Spleen (tissue), 13 donors: ENCODE measurements at places on chromosomes 5 and 9. TPM values are rescaled to one million over a fixed set of nuclear protein-coding genes. Genes with fewer than 3 reads are reported as not detected.
A peak's percentile ranks its signal among the peaks of the same experiment; 100 is the strongest.

- H3K27ac ChIP-seq = no peak overlapping the region
- H3K36me3 ChIP-seq = no peaks in the 10 kb centered on the region
- H3K4me3 ChIP-seq = no peak overlapping the region
- no peaks in the 10 kb centered on the region for H3K4me1 ChIP-seq
- H3K27me3 ChIP-seq = no peaks in the 10 kb centered on the region
Measured at GRCh38 chr9:117458066-117458465, 43.2 kb upstream of the ASTN2 start.

DNA sequence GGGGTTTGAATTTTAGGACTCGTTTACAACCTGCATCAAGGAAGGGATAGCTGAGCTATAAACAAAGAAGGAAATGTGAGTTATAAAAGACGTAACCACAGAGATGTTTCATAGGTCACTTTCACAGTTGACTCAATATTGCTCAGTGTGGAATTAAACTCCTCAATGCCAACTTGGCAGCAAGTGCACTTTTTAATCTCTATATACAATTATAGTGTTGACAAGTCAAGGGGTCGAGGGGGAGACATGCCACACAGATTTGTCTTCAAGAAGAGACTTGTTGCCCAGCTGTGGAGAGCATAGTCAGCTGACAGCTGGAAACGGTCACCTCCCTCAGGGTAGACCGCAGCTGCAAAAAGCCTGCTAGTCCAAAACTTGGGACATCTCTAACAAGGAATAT is 163.4 kb upstream of the DMAC1 start:
- no peaks in the 10 kb centered on the region for H3K36me3 ChIP-seq
- no peaks in the 10 kb centered on the region for H3K27me3 ChIP-seq
- peaks cover 7% of the 10 kb centered on the region for H3K4me1 ChIP-seq
- H3K4me3 ChIP-seq = no peak overlapping the region
- no peak overlapping the region for H3K27ac ChIP-seq

GRCh38 chr9:91163444-91163772 is 198.3 kb downstream of the AUH start:
- H3K36me3 ChIP-seq = no peaks in the 10 kb centered on the region
- no peak for DNase-seq
- peaks cover 47% of the 10 kb centered on the region for H3K4me1 ChIP-seq
- H3K27ac ChIP-seq = peak overlapping the region; percentile 74
- H3K27me3 ChIP-seq = no peaks in the 10 kb centered on the region
- H3K4me3 ChIP-seq = no peak overlapping the region

- no peak for DNase-seq
- no peak overlapping the region for H3K4me3 ChIP-seq
- peaks cover 3% of the 10 kb centered on the region for H3K4me1 ChIP-seq
- H3K27ac ChIP-seq = peak overlapping the region; percentile 5
Measured at GRCh38 chr9:79858508-79858907, 286.7 kb downstream of the TLE4 start.

- H3K27me3 ChIP-seq = no peaks in the 10 kb centered on the region
- no peak for DNase-seq
- no peak overlapping the region for H3K4me3 ChIP-seq
- H3K27ac ChIP-seq = peak overlapping the region; percentile 37
- no peaks in the 10 kb centered on the region for H3K36me3 ChIP-seq
Measured at GRCh38 chr9:94157050-94157801, 73.0 kb downstream of the PTPDC1 start.

- peaks cover 10% of the 10 kb centered on the region for H3K4me1 ChIP-seq
- H3K27ac ChIP-seq = no peak overlapping the region
- DNase-seq = no peak
- H3K36me3 ChIP-seq = no peaks in the 10 kb centered on the region
- no peak overlapping the region for H3K4me3 ChIP-seq
Measured at GRCh38 chr5:180074462-180074861, 2.9 kb upstream of the RNF130 start.

- no peaks in the 10 kb centered on the region for H3K27me3 ChIP-seq
- H3K27ac ChIP-seq = no peak overlapping the region
- H3K4me3 ChIP-seq = no peak overlapping the region
- peak; percentile 74 for DNase-seq
Measured at GRCh38 chr5:94545870-94546625, 72.4 kb downstream of the KIAA0825 start.

- DNase-seq = peak; percentile 48
- no peak overlapping the region for H3K27ac ChIP-seq
- H3K4me3 ChIP-seq = no peak overlapping the region
- H3K27me3 ChIP-seq = no peaks in the 10 kb centered on the region
Measured at GRCh38 chr9:123438821-123439220, 82.8 kb downstream of the CRB2 start.

DNA sequence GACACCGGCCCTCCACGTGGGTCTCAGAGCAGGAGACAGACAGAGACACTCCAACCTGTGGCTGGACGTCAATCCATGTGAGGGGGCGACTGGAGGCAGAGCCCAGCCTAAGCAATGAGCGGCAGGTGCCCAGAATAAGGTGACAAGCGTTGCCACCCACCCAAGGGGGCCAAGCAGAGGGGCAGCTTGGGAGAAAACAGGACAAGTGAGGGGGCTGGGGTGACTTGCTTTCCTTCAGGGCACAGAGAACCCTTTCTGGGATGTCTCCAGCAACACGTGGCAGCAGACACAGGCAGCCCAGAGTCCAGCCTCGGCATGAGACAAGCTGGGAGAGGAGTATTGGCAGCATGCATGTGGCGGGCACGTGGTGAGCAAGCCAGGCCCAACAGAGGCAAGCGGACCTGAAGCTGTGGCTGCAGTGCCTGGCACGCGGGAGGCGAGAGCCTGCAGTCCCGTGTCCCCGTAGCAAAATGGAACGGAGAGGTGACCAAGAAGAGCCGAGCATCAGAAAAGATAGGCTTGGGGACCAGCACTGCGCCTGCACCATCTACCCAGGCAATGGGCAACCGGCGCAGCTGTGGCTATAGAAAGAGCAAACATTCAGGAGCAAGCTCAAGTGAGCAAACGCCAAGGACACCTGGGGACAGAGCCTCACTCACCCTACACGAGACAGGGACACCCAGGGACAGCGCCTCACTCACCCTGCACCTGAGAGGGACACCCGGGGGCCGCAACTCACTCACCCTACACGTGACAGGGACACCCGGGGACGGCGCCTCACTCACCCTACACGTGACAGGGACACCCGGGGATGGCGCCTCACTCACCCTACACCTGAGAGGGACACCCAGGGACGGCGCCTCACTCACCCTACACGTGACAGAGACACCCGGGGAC is 6.2 kb downstream of the TERT start:
- no peak overlapping the region for H3K27ac ChIP-seq
- no peak overlapping the region for H3K4me3 ChIP-seq
- DNase-seq = peak; percentile 71
- H3K27me3 ChIP-seq = no peaks in the 10 kb centered on the region
- H3K36me3 ChIP-seq = no peaks in the 10 kb centered on the region
- peaks cover 4% of the 10 kb centered on the region for H3K4me1 ChIP-seq

GRCh38 chr9:125989090-125989501 is 241.9 kb downstream of the PBX3 start:
- no peak overlapping the region for H3K4me3 ChIP-seq
- no peaks in the 10 kb centered on the region for H3K4me1 ChIP-seq
- no peak overlapping the region for H3K27ac ChIP-seq

- H3K27me3 ChIP-seq = no peaks in the 10 kb centered on the region
- H3K4me1 ChIP-seq = no peaks in the 10 kb centered on the region
- no peak overlapping the region for H3K4me3 ChIP-seq
- no peak overlapping the region for H3K27ac ChIP-seq
- DNase-seq = no peak
Measured at GRCh38 chr5:136615251-136616119, 250.1 kb upstream of the TRPC7 start.

- H3K27ac ChIP-seq = no peak overlapping the region
- no peaks in the 10 kb centered on the region for H3K36me3 ChIP-seq
- H3K4me3 ChIP-seq = no peak overlapping the region
Measured at GRCh38 chr9:122810306-122810946, 10.5 kb downstream of the OR1K1 start.

DNA sequence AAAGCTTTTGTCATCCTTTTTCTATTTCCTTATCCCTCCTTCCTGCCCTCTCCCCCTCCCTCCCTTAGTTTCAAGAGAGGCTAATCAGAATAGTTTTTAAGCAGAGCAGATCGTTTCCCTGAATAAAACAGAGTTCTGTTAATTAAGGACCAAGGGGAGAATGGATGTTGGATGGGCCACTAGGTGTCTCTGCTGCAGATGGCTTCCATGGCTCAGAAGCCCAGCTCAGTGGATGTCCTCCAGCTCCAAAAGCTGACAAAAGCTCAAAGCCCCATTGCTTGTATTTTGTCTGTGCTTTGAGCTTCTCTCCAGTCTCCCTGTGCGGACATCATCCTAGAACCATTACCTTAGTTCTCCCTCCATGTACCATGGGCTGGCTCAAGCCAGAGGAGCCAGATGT is 21.0 kb upstream of the NPR3 start:
- no peaks in the 10 kb centered on the region for H3K36me3 ChIP-seq
- H3K27ac ChIP-seq = no peak overlapping the region
- no peaks in the 10 kb centered on the region for H3K4me1 ChIP-seq
- H3K4me3 ChIP-seq = no peak overlapping the region

DNA sequence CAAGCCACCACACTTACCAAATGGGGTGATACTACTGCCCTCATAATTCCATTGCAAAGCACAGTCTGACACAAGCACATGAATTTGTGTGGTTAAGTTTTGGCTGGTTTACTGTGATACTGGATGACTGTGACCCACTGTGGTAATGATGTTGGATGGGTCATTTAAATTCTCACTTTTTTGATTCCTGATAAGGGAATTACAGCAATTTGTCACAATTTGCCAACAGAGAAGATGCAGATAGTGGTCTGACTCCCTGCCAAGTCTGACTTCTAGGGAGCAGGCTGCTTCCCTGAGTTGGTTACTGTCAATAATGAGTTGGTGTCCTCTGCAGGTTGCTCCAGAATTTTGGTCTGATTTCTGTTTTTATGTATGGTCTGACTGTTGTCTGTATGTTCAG is 731.9 kb downstream of the MTRR start:
- no peaks in the 10 kb centered on the region for H3K4me1 ChIP-seq
- no peak overlapping the region for H3K4me3 ChIP-seq
- H3K27ac ChIP-seq = no peak overlapping the region
- no peaks in the 10 kb centered on the region for H3K36me3 ChIP-seq
- no peak for DNase-seq
- no peaks in the 10 kb centered on the region for H3K27me3 ChIP-seq

DNA sequence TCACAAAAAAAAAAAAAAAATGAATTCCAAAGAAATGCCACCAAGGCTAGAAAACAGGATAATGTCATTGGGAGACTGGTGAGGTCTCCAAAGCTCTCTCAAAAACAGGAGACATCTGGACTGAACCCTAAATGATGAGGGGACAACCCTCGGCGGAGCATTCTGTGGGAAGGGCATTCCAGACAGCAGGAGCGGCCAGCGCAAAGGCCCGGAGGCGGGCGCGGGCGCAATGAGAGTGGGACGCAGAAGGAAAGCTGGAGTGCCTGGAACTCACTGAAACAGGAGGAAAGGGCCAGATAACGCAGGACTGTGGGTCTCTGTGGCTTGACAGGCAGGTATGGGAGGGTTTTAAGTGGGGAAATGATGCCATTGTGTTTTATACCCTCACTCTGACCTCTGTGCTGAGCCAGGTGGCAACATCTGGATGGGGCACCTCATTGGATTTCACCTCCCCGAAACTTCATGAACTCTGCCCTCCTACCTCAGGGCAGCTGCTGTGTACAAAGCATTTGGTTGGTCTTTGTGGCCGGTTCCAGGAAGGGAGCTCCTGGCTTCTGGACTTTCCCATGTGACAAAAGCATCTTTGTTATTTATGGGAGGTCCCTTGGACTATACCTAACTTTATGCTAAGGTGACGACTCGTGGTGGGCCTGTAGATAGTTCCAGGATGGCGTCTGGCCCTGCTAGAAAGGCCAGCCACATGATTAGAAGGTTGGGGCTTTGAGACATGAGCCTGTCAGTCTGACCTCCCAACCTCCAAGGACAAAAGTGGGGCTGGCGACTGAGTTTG is 11.5 kb upstream of the MAPK9 start:
- no peak overlapping the region for H3K27ac ChIP-seq
- H3K4me3 ChIP-seq = no peak overlapping the region
- no peak for DNase-seq
- H3K36me3 ChIP-seq = no peaks in the 10 kb centered on the region
- no peaks in the 10 kb centered on the region for H3K27me3 ChIP-seq
- no peaks in the 10 kb centered on the region for H3K4me1 ChIP-seq

DNA sequence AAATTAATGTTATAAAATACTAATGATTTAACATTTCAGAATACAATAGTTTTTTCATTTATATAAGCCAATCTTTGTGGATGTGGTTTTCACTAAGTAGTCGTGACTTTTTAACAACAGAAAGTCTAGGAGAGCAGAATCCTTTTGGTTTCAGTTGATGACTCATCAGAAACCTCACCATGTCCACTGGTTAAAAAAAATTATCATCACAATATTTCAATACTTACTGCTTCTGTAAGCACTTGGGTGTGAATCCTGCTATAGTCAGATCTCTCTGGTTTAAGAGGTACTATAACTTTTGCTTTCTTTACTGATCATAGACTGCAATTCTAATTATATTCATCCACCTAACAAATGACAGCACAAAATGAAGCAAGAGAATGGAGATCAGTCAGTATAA is 77.2 kb downstream of the MRPS30 start:
- H3K4me3 ChIP-seq = no peak overlapping the region
- DNase-seq = no peak
- H3K4me1 ChIP-seq = no peaks in the 10 kb centered on the region
- H3K27me3 ChIP-seq = no peaks in the 10 kb centered on the region
- no peak overlapping the region for H3K27ac ChIP-seq
- no peaks in the 10 kb centered on the region for H3K36me3 ChIP-seq

GRCh38 chr5:179994583-179995323 is 76.8 kb downstream of the RNF130 start:
- no peaks in the 10 kb centered on the region for H3K27me3 ChIP-seq
- H3K36me3 ChIP-seq = no peaks in the 10 kb centered on the region
- H3K4me1 ChIP-seq = no peaks in the 10 kb centered on the region
- no peak for DNase-seq
- no peak overlapping the region for H3K27ac ChIP-seq
- no peak overlapping the region for H3K4me3 ChIP-seq

GRCh38 chr5:139644646-139645429 is 3.3 kb upstream of the CXXC5 start:
- no peak overlapping the region for H3K27ac ChIP-seq
- DNase-seq = peak; percentile 51
- H3K4me1 ChIP-seq = peaks cover 48% of the 10 kb centered on the region

DNA sequence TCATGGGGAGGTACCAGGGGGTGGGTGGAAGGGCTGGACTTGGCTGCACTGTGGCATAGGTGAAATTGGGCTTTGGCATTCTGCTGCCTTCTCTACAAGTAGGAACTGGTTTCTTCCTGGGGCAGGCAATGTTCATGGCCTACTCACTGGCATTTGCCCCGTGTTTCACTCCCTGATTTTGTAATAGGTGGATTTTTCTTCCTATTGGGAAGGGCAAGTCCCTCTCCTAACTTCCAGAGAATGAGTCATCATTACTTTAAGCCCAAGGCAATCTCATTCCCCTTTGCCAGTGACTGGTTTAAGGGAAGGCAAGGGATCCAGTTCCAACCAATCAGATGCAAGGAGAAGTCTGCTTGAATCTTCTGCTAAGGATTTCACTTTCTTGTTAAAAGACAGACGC is 67.9 kb upstream of the ANKRD55 start:
- H3K4me1 ChIP-seq = no peaks in the 10 kb centered on the region
- no peaks in the 10 kb centered on the region for H3K27me3 ChIP-seq
- no peak overlapping the region for H3K4me3 ChIP-seq
- H3K36me3 ChIP-seq = no peaks in the 10 kb centered on the region
- DNase-seq = no peak

Gene TMEM252
- 0.85 TPM for total RNA-seq

Gene TMC1
- total RNA-seq = not detected

Gene OR1J2
- total RNA-seq = not detected

Gene BAAT
- total RNA-seq = not detected

Gene CCDC171
- total RNA-seq = 3.2 TPM

Gene PSD2
- not detected for total RNA-seq

Gene SPATA31C1
- not detected for total RNA-seq

Gene KIF4B
- total RNA-seq = not detected
